ENCODE measurements at places on chromosomes 2 and 18. TPM values are rescaled to one million over a fixed set of nuclear protein-coding genes. Genes with fewer than 3 reads are reported as not detected.

Gene SLC14A1
- not detected for total RNA-seq

Gene IL36A
- total RNA-seq, result not detected

Gene CEBPZOS
- total RNA-seq, result 18.4 TPM

Gene CPO
- not detected for total RNA-seq

Gene NRP2
- 20.4 TPM for total RNA-seq

Gene MAPK4
- total RNA-seq, result not detected

Gene COL4A3
- not detected for total RNA-seq

Gene LRRC30
- not detected for total RNA-seq

Data from airway epithelial cell (primary cell).